Glutamatergic neuron (in vitro differentiated cells): ENCODE measurements at places on chromosomes 7 and 10. TPM values are rescaled to one million over a fixed set of nuclear protein-coding genes. Genes with fewer than 3 reads are reported as not detected.

Gene PHKG1
- not detected for total RNA-seq

Gene NUTM2B
- total RNA-seq = 0.42 TPM

Gene TFEC
- not detected for total RNA-seq

Gene CYP2E1
- total RNA-seq = 7.1 TPM

Gene GIMAP6
- total RNA-seq = not detected

Gene CFAP69
- total RNA-seq = 0.71 TPM

Gene SPDYE2
- not detected for total RNA-seq

Gene ETV1
- total RNA-seq = 51.8 TPM

Gene RBM28
- total RNA-seq = 53.2 TPM

Gene FZD1
- total RNA-seq = 4.9 TPM

Gene PCGF6
- total RNA-seq = 7.4 TPM
